ENCODE measurements at places on chromosomes 7 and 10.
A peak's percentile ranks its signal among the peaks of the same experiment; 100 is the strongest.

DNA sequence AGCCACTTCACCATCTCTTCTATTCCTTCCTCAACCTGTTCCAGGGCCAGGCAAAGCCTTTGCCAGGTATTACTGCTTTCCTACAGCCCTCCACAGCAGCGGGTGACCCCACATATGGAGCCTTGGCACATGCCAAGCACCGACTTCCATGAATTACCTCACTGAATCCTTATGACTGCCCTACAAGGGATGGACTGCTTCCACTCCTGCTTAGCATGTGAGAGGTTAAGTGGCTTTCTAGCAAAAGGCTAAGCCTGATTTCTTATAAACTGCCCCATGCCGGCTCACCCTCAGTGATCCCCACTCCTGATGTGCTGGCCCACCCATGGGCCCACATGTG is 44.0 kb upstream of the PDLIM1 start:
- DNase-seq: no peak

- no peak for DNase-seq
Measured at GRCh38 chr10:43573250-43574000, 991 bp downstream of the ZNF239 start.

DNA sequence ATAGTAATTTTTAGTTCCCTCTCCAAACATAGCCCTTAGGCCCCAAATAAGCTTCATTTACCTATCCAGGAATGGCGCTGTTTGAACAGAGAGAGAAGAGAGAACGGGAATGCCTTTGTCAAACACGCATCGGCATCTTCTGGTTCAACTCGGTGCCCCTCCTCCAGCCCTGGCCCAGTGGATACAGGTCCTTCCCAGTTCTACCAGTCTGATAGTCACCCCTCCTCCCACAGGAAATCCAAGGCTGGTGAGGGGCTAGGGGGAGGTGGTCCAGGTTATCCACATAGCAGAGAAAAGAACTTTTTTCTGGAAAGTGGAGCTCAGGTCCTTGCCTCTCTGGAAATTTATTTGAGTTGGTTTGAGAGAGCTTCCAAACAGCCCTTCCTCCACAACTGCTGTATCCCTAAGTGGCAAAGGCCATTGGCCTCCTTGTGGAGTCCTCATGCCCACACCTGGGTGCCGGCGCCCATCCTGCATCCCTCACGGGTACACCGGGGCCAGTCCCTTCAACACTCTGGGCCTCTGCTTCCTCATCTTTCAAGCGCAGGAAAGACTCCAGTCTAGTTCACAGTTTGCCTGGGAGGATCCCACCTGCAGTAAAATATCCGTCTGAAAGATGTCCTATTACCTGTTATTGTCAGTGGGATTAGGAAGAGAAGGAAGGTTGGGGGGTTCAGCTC is 287.4 kb downstream of the CELF2 start:
- no peak for DNase-seq

DNA sequence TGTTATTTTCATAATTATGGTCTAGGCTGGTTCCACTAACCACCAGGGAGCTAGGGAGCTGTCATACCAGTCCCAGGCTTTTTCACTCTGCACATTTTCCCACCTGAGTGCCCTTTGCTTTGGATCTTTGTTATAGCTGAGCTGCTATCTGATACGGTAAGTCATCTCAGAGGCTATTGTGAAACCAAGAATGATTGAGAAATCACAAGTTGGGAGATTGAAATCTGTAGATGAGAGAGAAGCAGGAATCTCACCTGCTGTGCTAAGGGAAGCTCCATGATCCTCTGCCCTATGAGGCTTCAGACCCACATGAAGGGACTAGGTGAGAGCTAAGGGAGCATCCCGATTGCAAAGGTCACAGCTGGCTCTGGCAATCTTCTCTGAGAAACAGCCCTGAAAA is 307.8 kb downstream of the REEP3 start:
- DNase-seq: no peak

- no peak for DNase-seq
Measured at GRCh38 chr10:26528048-26528447, 89.9 kb downstream of the APBB1IP start.

GRCh38 chr10:132229096-132229495 is 42.3 kb downstream of the DPYSL4 start:
- no peak for DNase-seq

GRCh38 chr7:116518961-116519360 is 5.9 kb upstream of the CAV1 start:
- no peak for DNase-seq

- no peak for DNase-seq
Measured at GRCh38 chr7:93188870-93189634, 37.2 kb downstream of the HEPACAM2 start.

DNA sequence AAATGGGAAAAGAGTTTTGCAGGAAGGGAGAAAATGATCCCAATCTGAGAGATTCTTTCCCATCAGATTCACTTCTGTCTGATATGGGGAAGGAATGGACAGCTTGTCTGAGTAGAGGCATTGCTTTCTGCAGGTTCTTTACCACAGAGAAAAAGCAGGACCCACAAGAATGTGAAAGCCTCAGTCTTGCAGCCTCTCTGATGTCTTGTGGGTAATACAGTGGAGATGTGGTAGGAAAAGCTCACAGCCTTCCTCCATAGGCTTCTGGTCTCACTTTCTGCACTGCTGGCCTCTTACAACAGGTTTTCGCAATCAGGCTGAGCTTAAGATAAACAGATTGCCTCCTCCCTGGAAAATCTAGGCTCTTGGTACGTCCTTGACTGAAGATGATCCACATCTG is 551 bp downstream of the IFIT1 start:
- DNase-seq: peak; percentile 37

GRCh38 chr10:2625094-2625493 is 442.3 kb upstream of the PFKP start:
- no peak for DNase-seq

GRCh38 chr7:157961731-157962457 is 625.1 kb downstream of the DNAJB6 start:
- no peak for DNase-seq

DNA sequence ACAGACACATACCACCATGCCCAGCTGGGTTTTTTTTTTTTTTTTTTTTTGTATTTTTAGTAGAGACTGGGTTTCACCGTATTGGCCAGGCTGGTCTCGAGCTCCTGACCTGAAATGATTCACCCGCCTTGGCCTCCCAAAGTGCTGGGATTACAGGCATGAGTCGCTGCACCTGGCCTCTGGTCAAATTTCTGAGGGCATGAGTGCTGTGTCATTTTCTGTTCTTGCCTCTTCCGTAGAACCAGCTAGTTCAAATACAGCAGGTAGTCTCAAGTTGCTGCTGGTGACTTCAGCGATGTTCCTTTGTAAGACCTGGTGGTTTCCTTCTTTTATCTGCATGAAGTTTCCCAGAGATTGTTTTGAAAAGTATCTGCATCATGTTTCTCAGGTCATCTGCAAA is 134.8 kb upstream of the SHH start:
- DNase-seq: no peak

DNA sequence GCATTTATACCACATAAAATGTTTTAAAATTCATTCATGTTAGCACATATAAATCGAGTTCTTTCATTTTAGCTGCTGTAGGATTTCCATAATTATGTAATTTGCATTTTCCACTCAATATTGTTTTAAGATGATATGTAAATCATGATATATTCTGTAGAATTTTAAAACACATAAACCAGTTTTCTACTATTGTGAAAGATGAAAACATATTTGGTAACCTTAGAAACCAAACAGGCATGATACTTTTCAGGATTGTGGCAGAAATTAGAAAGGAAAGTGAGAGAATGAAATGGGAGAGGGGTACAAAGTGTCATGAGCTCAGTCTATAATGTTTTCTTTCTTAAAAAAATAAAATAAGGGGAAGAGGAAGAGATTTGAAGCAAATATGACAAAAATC is 269.3 kb downstream of the PPP1R3A start:
- DNase-seq: no peak

GRCh38 chr7:150755473-150756099 is 18.4 kb downstream of the GIMAP5 start:
- DNase-seq: no peak

- DNase-seq: no peak
Measured at GRCh38 chr7:29309041-29309854, 114.7 kb downstream of the CHN2 start.

GRCh38 chr10:2145926-2146478 is 408.7 kb upstream of the ADARB2 start:
- DNase-seq: no peak

GRCh38 chr10:76548716-76549115 is 1088.9 kb downstream of the KCNMA1 start:
- no peak for DNase-seq

DNA sequence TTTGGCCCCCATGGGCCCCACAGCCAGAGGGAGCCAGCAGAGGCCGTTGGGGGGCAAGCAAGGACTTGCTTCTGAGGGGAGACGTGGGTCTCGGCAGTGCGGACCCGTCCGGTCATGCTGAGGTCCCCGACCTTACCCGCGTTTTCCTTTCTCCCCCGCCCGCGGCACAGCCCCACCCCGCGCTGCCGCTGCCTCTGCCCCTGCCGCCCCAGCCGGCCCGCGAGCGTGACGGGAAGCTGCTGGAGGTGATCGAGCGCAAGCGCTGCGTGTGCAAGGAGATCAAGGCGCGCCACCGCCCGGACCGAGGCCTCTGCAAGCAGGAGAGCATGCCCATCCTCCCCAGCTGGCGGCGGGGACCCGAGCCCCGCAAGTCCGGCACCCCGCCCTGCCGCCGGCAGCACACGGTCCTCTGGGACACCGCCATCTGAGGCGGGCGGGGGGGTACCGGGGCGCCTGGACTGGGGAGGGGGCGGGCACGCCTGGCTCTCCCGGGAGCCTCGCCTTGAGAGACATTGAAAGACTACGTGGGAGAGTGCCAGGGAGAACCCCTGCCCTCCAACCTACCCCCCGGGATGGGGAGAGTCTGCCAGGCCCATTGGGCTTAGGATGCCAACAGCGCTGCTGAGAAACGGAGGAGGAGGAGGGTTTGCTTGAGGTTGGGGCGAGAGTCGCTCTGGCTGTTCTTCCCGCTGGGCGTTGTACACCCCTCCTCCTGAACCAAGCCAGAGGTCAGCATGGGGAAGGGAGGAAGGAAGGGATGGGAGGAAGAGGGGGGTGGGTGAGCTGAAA is 9.9 kb downstream of the NYAP1 start:
- peak; percentile 45 for DNase-seq

DNA sequence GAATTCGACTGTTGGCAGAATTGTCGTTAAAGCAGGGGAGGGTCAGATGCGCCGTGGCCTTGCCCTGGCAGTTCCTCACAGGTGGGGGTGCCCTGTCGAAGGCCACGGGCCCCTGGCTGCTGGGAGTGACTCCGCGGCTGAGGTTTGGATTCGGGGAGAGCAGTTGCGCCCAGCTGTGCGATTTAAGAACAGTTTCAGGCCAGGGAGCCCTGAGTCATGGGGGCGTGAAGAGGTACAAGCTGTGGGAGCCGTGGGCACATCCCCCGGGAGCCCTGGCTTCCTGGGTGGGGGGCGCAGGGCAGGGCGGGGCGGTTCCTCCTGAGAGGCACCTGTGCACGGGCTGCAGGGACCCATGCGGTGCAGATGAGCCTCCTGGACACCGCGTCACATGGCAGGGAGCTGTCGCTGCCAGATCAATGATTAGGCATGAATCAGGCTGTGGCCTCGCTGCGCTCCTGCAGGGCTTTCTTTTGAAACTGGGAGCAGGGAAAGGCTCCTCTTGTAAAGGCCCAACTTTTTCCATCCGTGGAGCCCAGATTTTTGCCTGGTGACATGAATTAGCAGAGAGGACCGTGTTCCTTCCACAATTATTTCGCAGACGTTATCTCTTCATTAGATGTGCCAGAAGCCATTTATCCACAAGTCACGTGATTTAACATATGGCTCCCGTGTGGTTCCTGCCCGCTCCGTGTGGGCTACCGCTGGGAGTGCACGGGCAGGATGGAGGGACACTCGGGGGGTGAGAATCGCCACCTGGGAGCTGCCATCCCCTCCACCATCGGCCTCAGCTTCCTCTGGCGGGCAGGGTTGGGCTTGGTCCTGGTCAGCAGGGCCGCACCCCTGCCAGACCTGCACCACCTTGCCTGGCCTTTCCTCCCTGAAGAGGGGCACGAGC is 918 bp downstream of the PWWP2B start:
- peak; percentile 63 for DNase-seq

GRCh38 chr7:84482476-84482875 is 287.9 kb upstream of the SEMA3A start:
- DNase-seq: no peak

GRCh38 chr7:79547132-79547531 is 93.7 kb upstream of the MAGI2 start:
- no peak for DNase-seq

DNA sequence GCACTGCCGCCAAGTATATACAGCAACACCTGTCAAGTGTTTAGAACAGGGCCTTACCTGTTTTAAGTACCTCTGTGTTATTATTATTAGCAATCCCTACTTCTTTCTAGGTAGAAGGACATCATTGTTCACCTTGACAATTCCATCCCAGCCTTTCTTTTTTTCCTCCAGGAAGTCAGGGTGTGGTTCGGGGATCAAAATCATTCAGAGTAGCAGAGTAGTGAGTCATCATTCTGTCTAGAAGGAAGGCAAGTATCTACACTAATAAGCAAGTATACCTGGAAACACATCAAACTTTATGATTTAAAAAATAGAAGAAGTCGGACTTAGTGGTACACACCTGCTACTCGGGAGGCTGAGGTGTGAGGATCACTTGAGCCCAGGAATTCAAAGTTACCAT is 25.5 kb upstream of the CAPZA2 start:
- no peak for DNase-seq

DNA sequence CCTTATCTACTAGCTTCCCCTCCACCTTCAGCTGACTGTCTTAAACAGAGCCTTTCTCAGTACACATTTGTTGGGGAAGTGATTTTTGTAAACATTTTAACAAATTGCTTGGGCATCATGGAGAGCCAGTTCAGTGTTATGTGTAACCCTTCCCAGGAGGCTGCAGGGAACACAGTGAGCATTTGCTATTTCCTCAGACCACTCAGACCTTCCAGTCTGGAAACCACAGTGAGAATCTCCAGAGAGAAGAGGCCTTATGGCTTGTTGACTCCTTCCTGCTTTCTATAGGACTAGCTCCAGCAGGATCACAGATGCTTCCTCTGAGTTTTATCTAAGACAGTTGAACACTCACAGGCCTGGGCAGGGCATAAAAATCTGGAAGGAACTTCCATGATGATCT is 409.8 kb upstream of the NPVF start:
- no peak for DNase-seq

DNA sequence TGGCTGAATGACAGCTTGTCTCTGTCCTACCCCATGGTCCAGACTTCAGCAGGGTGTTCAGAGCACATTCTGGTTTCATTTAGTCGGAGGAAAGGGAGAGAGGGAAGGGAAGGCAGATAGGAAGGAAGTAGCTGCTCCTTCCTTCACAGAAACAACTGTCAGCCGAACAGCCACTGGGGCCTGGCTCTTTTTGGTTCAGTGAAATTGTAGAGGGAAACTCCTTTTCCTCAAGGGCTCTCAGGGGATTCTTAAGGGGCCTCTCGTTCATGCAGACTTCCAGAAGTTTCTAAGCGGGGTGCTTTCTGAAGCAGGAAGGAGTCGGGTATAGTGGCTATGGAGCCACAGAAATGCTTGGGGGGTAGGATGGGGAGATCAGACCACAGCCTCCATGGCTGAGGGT is 56.4 kb downstream of the TLL2 start:
- DNase-seq: no peak

Measured in uterus (tissue), 4 donors.